ENCODE measurements at places on chromosomes 5 and 9.
A peak's percentile ranks its signal among the peaks of the same experiment; 100 is the strongest.

GRCh38 chr9:88829276-88829675, 162.0 kb upstream of the S1PR3 start:
- DNase-seq = no peak

GRCh38 chr9:107431461-107431860, 58.1 kb downstream of the KLF4 start:
- DNase-seq = no peak

DNA sequence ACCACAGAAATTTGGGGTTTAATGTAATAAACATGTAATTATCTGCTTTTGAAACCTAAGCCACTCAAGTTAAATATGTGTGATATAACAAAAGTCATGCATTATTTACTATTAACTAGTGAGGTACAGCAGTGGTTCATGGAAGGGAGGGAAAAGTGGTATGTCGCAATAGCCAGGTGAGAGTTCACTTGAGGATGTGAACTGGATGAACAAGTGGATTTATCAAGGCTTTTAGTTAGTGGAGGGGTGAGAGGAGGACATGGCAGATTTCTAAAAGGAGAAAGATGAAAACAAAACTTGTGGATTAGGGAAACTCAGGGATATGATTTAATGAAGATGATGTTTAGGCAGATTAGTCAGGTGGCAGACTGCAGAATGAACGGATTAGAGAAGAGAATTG, 141.3 kb upstream of the NFIB start:
- no peak for DNase-seq

GRCh38 chr5:43802119-43802518, 199.1 kb downstream of the NNT start:
- no peak for DNase-seq

GRCh38 chr9:112017878-112018277, 121.3 kb downstream of the UGCG start:
- DNase-seq = no peak

DNA sequence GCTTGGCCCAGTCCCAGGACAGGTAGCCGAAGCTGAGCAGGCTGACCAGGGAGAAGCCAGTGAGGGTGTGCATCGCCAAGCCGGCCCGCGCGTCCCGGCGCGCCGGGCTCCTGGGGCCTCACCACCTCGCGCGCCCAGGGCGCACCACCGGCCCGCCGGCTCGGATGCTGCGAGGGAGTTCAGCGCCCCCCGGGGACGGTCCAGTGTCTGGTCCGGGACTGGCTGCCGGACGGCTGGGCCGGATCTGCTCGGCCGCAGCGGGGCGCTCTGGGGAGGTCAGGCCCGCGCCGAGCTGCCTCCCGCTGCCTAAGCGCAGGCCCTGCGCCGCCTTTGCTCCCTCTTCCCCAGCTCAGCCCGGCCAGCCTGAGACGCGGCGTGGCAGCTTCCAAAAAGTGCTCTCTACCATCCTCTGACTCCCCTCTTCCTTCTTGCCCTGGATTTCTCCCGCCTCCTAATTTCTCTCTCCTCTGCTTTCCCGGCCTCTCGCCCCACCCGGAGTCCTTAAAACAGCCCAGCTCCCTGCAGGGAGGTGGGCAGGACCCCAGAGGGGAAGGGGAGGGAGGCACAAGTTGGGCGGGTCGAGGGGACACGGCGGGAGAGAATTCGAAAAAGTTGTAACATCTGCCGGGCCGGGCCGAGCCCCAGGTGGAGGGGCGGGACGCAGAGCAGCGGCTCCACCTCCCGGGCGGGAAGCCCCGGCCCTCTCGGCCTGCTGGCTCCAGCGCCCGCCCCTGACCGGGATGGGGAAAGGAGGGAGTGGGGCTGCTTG, at the start of gene ARSI:
Gene ARSI (minus strand): TSS at position 605 of the 769 bp plus-strand sequence. CDS start 532 bp downstream, at position 73.
- no peak for DNase-seq

- peak; percentile 61 for DNase-seq
These were observed 67.8 kb downstream of the LHX2 start for GRCh38 chr9:124079176-124079925.

- DNase-seq = no peak
These were observed 2.8 kb downstream of the CDH10 start for GRCh38 chr5:24642022-24642421.

- no peak for DNase-seq
These were observed 164.2 kb downstream of the SEMA6A start for GRCh38 chr5:116410336-116410890.
